ENCODE measurements at places on chromosomes 4 and X.

DNA sequence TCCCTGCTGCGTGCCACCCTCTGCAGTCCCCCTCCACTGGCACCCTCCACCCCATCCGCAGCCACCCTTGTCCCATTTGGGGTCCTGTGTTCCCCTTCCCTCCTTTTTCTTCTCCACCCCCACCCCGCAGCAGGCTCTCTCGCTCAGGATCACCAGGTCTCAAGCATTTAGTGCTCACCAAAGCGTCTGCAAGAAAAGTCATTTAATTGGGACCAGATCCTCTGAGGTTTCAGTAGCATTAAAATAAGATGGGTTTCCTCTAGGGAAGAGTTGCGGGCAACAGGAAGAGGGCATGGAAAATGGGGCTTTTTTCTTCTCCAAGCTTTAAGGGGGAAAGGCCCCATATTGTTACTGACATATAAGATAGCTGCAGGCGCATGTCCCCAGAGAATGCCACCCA is 4.9 kb upstream of the HAUS7 start:
- no peak for DNase-seq

GRCh38 chrX:65987811-65988210 is 52.1 kb downstream of the VSIG4 start:
- no peak for DNase-seq

DNA sequence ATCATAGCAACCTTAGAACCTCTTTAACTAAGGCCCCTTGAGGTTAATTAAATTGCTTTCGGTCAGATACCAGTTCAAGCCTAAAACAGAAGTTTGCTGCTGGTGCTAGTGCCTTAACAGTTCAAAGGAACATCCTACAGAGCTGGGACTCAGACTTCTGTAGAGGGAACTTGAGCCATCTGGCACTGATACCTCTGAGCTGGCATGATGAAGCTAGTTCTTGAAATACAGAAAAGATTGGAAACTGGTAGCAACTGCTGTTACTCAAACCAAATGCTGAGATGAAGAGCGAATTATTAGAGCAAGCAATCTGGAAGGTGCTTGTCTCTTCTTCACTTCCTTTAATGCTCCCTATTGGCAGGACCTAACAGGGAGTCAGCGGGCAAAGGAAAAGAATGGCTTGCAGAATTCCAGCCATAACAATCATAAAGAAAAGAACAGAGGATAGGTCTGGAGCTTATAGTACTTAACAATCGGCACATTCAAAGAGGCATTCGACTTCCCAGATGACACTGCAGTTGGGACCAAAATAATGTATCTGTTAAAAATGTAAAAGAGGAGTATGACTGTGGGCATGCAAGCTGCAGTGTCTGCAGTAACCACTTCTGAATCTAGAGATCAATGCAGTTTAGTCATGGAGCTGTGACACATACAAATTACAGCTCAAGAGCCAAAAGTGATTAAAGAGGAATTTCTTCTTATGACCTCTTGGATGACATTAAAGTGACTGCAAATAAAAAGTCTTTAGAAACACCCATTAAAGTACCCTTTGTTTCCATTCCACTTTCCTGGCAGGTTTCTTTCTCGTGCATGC is 298.9 kb downstream of the PDGFC start:
- no peak for DNase-seq

DNA sequence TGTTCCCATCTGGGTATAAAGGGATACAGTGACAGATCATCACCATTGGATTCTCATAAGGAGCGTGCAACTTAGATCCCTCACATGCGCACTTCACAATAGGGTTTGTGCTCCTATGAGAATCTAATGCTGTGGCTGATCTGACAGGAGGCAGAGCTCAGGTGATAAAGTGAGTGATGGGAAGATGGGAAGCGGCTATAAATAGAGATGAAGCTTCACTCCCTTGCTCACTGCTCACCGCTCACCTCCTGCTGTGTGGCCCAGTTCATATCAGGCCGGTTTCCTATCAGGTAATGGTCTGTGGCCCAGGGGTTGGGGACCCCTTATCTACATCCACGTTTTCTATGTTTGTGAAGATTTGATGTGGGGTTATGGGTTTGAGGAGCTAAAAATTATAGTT is 43.7 kb downstream of the FAT4 start:
- no peak for DNase-seq

DNA sequence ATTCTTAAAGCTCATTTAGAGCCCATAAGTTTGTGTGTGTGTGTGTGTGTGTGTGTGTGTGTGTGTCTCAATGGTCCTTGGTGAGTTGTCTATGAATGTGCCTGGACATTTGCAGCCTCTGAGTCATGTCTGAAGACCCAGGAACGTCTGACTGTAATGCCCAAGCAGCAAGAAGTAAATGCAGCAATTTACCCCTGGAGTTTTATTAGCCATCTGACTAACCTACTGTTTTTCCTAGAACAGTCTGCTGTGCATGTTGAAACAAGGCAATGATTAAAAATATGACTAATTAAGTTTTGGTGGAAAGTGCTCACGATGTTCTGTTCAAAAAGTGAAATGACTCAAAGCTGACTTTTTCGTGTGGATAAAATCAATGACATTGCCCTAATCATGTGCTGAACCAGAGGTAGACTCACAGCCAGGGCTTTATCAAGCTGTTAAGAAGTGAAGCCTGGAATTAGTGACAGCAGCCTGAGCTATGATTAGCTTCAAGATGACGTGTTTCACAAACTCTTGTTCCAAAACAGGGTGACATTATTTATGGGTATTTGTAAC is 201.6 kb downstream of the CPE start:
- DNase-seq = no peak

GRCh38 chrX:80120335-80120734 is 105.8 kb downstream of the TBX22 start:
- no peak for DNase-seq

DNA sequence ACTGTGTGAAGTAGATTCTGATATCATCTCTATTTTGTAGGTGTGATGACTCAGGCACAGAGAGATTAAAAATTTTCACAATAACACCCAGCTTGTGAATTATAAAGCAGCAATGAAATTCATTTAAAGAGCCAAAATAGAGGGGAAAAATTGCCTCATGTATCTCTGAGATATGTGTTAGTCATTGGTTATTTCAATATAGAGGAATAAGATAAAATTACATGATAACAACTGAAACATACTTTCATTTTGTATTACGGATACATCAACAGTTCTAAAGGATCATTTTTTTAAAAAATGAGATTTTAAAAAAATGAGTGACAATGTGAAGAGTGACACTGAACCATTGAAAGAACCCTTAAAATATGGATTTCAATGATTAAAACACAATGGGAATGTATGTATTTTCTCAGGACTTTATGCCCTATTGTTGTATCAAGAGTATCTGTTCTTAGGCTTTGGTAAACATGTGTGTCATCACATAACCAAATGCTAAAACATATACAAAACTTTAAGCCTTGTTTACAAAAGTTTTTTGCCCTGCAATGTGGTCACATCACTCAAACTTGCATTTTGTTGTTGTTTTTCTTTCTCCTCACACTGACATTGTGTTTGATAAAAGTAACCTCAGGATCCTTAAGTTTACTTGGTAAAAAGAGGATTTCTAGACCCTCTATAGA is 221.3 kb downstream of the ANTXR2 start:
- DNase-seq = no peak

DNA sequence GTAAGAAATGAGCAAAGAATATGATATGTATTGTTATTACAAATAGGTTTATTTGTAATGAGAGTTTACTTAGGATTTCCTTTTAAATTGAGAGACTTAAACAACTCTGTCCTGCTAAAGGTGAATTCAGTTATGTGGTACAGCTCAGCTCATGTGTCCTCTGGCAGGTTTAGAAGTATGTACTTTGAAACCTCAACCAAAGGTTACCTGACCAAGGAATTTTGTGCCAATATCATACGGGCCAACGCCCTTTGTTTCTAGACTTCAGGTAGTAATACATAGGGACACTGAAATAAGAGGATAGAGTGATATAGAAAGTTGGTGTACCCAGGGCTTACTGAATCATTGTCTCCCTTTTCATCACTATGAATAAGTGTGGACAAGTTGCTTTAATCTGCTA is 25.7 kb downstream of the SLAIN2 start:
- DNase-seq = no peak

DNA sequence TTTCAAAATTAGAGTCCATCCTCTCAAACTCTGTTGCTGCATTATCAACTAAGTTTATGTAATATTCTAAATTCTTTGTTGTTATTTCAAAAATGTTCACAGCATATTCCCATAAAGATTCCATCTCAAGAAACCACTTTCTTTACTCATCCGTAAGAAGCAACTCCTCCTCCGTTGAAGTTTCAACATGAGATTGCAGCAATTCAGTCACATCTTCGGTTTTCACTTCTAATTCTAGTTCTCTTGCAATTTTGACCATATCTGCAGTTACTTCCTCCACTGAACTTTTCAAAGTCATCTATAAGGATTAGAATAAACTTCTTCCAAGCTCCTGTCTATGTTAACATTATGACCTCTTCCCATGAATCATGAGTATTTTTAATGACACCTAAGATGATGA is 216.6 kb upstream of the SLC7A11 start:
- no peak for DNase-seq

GRCh38 chr4:13903901-13904300 is 276.4 kb upstream of the BOD1L1 start:
- no peak for DNase-seq

GRCh38 chrX:153969125-153969903 is 2.3 kb downstream of the HCFC1 start:
- no peak for DNase-seq

DNA sequence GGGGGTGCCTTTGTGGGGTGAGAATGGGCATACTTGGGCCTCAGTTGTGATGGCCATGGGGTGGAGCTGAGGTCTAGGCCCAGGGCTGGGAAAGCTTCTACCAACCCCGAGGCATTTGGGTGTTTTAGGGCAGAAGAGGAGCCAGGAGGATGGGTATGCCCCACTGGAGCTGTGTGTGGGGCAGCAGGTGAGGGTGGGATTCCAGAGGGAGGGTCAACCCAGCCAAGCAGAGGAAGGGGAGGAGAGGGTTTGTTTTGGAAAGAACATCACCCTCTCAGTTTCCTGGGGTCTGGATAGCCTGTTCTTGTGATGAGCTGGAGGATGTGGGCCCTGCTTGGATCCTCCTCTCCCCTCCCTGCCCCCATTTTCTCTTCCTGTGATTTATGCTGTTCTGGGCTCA is 620 bp downstream of the IL9R start:
- no peak for DNase-seq

DNA sequence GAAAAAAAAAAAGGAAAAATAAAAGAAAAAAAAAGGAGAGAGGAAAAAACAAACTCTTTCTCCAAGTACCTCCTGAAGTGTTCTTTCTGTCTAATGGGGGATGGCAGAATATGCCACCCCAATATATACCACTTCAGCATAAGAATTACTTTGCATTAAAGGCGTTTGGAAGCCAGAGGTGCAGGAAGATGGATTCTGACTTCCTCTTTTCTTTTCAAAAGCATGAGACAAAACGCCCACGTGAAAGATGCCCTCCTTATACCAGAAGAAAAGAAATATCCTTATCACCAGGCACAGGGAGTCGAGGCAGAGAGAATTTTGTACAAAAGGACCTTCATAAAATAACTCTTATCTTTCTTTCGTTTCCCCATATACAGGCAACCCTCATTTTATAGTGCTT is 40.9 kb downstream of the COX18 start:
- DNase-seq = no peak

GRCh38 chr4:2126309-2127043 is 67.3 kb downstream of the NAT8L start:
- no peak for DNase-seq

- no peak for DNase-seq
Measured at GRCh38 chrX:112681976-112682375, 2.2 kb upstream of the LHFPL1 start.

- no peak for DNase-seq
Measured at GRCh38 chr4:53055716-53056403, 193.7 kb downstream of the RASL11B start.

DNA sequence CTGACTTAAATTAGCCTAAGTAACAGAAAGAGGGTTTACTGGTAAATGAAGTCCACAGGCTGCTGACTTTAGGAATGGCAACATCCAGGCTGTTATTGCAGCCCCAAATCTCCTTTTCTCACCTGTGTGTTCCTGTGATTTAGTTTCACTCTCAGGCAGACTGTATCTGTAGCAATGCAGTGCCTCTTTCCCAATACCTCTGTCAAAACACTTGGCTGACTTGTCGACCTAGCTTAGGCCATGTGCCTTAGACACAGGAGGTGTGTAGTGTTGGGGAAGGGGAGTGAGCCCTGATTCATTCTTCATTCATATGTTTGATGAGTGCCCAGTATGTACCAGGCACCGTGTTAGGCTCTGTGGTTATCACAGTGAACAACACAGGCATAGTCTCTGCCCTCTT is 46.9 kb downstream of the JADE3 start:
- no peak for DNase-seq

DNA sequence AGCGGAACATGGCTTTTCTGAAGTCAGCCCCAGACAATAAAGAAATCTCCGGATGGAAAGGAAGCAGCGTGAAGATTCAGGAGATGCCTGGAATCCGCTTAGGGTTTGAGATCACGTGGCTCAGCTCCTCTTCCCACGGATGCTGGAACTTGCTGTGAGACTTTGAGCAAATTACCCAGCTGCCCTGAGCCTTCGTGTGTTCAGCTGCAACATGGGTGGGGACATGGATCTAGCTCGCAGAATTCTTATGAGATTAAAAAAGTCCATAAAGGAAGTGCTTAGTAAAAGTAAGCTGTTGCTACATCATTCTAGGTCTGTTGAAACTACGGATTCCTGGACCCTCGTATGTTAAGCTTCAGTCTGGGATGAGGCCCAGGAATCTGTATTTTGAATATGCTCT is 55.7 kb upstream of the STIM2 start:
- DNase-seq = no peak

DNA sequence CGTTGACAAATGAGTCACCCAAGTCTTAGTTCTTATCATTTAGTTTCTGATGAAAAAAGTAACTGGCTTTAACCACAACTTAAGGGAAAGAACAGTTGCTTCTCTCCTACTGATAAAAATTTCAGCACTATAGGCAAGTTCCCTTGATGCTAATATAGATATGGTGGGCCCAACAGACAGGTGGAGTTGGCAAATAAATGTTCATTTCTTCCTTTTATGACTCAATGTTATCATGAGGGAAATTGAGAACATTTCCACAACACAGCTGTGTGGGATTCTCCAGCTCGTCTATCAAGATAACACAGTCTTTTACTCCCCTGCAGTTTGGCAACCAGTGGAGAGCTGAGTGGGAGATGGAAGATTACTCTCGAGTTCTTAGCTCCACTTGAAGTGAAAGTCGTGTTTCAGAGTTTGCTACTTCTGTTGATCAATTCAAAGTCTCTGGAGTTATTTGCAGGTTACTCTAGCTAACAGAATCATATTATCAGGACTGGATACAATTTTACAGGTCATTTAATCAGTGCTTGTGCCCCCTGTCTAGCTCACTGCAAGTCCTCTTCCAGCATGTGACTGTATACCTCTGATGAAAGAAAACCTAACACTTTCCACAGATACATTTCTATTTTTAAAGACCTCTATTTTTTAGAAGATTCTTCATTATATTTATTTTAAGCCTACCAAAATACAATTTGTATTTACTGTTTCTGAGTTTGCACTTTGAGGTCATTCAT is 270.6 kb upstream of the GK2 start:
- DNase-seq = no peak

All from mesenteric fat pad (tissue), 1 donor.